ENCODE measurements at places on chromosomes 11 and 22. TPM values are rescaled to one million over a fixed set of nuclear protein-coding genes. Genes with fewer than 3 reads are reported as not detected.

GRCh38 chr11:762421-763072 is 14.7 kb downstream of the GATD1 start:
- H3K27me3 ChIP-seq: no peaks in the 10 kb centered on the region
- DNase-seq: peak; percentile 74
- H3K4me1 ChIP-seq: peaks cover 5% of the 10 kb centered on the region
- peaks cover 69% of the 10 kb centered on the region for H3K36me3 ChIP-seq

ZMAT5 gene
- 16.1 TPM for total RNA-seq

DNA sequence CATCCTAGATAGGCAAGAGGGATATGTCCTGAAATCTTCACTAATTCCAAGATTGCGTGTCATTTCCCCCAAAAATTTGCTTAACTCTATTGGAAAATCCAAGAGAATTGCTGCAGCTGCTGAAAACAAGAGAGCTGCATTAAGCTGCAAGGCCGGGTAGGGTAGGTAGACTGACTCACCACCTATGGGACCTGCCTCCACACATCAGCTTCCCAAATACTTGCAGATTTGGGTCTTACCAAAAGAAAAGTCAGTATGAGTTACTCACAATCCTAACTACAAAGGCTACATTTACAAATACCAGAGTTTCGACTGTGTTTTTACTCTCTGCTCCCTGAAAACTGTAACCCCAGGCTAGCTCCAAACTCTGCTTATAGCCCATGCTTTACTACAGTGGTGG is 142.5 kb upstream of the TEAD1 start:
- H3K4me3 ChIP-seq: no peak overlapping the region
- H3K36me3 ChIP-seq: peaks cover 22% of the 10 kb centered on the region
- peaks cover 24% of the 10 kb centered on the region for H3K4me1 ChIP-seq
- H3K27ac ChIP-seq: 0 out of 2 replicates have a peak overlapping the region, but pooled peaks have one; percentile 6
- DNase-seq: peak; percentile 72

NRIP3 gene
- total RNA-seq: 43.6 TPM

- no peak overlapping the region for H3K4me3 ChIP-seq
- H3K27me3 ChIP-seq: no peaks in the 10 kb centered on the region
Measured at GRCh38 chr11:81301166-81301830, 1432.4 kb downstream of the FAM181B start.

GRCh38 chr11:61628662-61628970 is 47.7 kb upstream of the SYT7 start:
- H3K27me3 ChIP-seq: peaks cover 14% of the 10 kb centered on the region
- H3K4me3 ChIP-seq: no peak overlapping the region
- no peaks in the 10 kb centered on the region for H3K4me1 ChIP-seq
- DNase-seq: no peak
- H3K27ac ChIP-seq: no peak overlapping the region

PATE4 gene
- not detected for total RNA-seq

DNA sequence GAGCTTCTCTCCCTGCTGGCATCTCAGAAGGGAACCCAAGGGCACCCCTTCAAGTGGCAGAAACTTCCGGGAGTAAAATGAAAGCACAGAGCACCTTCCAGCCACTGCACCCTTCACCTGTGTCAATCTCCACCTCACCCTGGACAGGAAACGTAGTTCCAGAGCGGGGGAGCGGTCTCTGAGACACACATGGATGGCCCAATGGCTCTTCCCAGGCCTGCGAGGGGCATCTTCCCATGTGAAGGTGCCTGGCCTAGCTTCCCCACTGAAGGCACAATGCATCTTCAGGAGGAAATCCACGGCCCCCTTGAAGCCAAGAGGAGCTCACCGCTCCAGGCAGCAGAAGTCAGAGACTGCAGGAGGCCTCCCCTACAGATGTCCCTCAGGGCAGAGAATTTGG is 234.2 kb downstream of the BRD1 start:
- H3K4me3 ChIP-seq: no peak overlapping the region
- H3K27ac ChIP-seq: no peak overlapping the region
- DNase-seq: no peak
- no peaks in the 10 kb centered on the region for H3K27me3 ChIP-seq
- H3K4me1 ChIP-seq: no peaks in the 10 kb centered on the region
- H3K36me3 ChIP-seq: no peaks in the 10 kb centered on the region
